ENCODE measurements at places on chromosomes 3 and 15.

GRCh38 chr3:135239615-135239884, 444.5 kb downstream of the EPHB1 start:
- DNase-seq: no peak

DNA sequence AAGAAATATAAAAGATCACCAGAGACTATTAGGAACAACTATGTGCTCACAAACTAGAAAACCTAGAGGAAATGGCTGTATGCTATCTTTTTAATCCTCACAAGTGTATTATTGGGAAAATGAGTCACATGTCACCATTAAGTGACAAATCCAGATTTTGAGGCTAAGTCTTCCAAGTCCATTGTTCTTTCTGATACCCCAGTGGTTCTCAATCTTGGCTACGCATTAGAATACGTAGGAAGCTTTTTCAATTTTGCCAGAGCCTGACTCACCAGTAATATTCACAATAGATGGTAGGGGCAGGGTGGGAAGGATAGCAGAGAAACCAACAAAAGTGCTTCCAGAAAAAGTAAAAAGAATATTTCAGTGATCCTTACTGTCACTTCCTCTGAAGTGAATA, 117.0 kb downstream of the FILIP1L start:
- DNase-seq: no peak

- DNase-seq: no peak
Observed at GRCh38 chr3:100404250-100404548, 2.9 kb downstream of the LNP1 start.

DNA sequence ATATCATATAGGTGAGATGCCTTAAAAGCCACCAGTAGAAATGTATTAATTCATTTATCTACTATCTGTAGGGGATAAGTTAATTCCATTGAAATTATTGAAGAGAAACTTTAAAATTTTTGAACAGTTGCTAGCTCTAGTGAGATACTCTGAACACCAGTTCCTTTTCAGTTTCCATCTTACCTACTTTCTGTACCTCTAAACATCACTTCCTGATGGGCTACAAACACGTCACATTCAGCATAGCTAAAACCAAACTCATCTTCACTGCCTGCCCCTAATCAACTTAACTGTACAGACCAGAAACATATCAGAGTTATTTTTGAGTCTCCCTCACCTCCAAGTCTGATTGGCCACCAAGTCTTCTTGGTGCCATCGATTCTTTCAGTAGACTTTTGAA, 88.9 kb downstream of the FEZF2 start:
- no peak for DNase-seq

GRCh38 chr3:129560269-129560787, 17.4 kb downstream of the H1-8 start:
- DNase-seq: no peak

GRCh38 chr3:185215873-185216606, 37.8 kb downstream of the EHHADH start:
- DNase-seq: no peak

- no peak for DNase-seq
Observed at GRCh38 chr3:14524311-14524711, 15.8 kb downstream of the GRIP2 start.

DNA sequence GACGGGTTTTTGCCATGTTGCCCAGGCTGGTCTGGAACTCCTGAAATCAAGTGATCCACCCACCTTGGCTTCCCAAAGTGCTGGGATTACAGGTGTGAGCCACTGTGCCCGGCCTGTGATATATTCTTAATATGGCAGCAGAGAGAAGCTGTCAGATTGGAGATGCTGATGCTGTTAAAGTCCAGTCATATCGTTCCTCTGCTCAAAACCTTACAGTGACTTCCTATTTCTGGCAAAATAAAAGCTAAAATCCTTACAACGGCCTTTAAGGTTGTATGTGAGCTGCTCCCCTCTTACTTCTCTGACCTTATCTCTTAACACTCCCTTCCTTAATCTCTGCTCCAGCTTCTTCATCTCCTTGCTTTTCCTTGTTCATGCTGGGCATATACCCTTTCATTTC, 26.6 kb upstream of the MGA start:
- DNase-seq: no peak

- DNase-seq: no peak
Observed at GRCh38 chr15:63678393-63678792, 81.2 kb downstream of the FBXL22 start.

DNA sequence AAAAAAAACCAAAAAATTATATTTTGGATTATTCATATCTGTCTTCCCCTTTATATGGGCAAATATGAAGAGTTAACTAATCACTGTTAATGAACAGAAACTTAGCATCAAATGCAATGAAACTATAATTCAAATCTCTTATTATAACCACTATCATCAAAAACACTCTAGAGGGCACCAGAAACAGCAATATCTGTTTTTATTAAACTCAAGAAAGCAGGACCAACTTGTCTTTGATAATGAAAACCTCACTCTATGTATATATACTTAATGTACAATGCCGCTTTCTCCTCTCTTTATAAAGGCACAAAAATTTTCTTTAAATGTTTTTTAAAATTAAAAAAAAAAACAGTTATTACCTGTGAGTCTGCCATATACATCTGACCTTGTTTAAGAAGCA, 92.7 kb downstream of the UACA start:
- DNase-seq: no peak

GRCh38 chr3:125386811-125387210, 11.7 kb upstream of the ZNF148 start:
- DNase-seq: no peak

DNA sequence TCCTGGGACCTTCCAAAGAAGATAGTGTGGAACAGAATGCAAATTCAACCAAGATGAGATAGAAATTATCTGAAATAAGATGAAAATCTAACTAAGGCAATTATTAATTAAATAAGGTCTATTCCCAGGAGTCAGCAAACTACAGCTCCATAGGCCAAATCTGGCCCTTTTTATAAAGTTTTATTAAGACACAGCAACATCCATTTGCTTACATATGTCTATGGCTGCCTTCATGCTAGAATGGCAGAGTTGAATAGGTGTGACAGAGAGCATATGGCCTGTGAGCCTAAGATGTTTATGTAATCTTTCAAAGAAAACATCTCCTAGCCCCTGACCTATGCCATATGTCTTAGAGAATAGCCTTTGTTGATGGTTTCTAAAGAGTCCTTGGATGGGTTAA, 503.0 kb downstream of the EDEM1 start:
- no peak for DNase-seq

DNA sequence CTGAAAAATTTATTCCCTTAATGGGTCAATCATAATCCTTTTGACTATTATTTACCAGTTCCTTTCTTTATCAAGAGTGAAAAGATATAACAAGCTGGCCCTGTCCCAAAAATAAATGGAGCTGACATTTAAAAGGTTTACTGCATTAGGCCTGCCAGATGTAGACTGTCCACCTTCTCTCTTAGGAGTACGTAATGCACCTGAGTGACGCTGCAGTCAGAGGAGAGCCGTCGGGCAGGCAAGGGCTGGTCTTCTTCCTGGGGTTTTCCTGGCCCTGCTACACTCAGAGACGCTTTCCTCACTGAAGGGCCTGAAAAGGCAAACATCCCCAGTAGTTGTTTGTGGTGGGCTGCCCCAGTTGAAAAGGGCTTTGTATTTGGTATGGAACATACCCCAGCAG, 27.6 kb downstream of the NEK4 start:
- DNase-seq: no peak

- DNase-seq: no peak
Observed at GRCh38 chr3:136730595-136731273, 21.4 kb downstream of the STAG1 start.

DNA sequence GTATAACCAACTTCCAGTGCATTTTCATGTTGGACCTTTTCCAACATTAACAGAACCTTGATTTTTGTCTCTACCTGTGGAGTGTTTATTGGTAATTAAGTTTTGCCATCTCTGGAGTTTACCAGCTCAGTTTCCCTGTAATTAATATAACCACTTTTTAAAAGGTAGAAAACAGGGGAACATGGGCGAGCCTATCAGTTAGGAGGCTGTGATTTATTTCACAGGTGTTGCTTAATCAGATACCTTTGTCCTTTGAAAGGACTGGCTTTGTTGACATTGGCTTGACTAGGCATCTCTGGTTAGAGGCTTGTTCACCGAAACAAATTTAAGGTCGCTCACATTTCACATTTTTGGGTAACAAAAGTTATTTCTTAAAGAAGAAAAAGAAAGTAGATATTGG, 622 bp downstream of the NAALADL2 start:
- no peak for DNase-seq

DNA sequence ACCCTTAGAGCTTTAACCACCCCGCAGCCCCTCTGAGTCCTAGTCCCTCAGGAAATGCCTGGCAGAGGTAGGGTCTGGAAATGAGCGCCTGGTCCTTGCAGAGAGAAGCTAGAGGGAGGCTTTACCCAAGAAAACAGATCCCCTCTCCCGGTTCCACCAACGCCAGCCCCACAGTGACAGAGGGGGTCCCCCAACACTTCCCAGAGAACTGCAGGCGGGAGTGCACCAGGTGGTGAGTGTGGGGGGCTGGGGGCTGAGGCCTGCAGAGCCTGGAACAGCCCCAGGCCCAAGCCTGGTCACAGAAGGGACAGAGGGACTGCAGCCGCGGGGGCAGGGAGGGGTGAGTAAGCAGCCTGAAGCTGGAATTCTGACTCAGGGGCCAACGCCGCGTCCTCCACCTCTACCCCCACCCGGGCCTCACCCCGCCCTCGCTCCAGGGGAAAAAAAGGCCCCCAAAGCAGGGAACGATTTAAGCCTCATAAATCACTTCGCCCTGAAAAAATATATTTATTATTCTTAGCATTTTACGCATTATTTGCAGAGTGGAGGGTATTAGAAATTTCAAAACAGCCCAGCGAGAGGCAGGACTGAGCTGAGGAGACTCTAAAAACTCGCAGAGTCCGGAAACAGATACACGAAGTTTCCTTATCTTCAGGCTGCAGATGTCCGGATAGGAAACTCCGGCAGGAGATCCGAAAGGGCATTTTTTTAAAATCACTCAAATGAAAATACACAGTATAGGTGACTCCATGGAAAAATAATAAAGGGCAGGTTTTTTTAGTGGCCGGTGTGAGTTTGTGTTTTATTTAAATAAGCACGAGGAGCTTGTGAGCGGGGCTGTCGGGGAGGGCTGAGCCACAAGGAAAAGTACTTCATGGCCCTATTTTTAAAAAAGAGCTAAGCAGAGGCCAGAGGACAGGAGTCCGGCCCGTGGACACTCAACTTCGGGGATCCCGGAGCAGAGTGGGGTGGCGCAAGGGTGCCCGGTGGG, 10.0 kb downstream of the GATA2 start:
- DNase-seq: no peak

- DNase-seq: no peak
Observed at GRCh38 chr3:12339701-12340480, 51.0 kb downstream of the PPARG start.

DNA sequence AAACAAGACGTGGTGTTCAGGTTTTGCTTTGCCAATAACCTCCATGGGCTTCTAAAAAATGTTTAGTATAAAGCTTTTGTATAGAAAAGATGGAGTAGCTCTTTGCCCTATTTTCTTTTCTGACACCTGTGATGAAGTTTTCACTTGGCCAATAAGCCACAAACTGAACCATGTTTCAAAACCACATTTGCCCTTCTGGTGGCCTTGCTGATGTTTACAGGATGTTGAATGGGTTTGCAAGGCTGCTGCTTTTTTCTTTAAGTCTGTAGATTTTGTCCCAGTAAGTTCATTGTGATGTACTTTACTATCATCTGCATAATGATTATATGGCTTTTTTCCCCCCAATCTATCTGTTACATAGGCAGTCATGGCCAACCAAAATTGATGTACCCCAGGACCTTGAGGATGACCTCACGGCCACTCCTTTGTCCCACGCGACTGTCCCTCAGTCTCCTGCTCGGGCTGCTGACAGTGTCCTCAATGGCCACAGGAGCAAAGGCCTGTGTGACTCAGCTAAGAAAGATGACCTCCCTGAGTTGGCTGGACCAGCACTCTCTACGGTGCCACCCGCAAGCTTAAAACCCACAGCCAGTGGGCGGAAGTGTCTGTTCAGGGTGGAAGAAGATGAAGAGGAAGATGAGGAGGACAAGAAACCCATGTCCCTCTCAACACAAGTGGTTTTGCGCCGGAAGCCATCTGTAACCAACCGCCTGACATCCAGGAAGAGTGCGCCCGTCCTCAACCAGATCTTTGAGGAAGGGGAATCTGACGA, 60.8 kb downstream of the SNRK start:
- DNase-seq: no peak

DNA sequence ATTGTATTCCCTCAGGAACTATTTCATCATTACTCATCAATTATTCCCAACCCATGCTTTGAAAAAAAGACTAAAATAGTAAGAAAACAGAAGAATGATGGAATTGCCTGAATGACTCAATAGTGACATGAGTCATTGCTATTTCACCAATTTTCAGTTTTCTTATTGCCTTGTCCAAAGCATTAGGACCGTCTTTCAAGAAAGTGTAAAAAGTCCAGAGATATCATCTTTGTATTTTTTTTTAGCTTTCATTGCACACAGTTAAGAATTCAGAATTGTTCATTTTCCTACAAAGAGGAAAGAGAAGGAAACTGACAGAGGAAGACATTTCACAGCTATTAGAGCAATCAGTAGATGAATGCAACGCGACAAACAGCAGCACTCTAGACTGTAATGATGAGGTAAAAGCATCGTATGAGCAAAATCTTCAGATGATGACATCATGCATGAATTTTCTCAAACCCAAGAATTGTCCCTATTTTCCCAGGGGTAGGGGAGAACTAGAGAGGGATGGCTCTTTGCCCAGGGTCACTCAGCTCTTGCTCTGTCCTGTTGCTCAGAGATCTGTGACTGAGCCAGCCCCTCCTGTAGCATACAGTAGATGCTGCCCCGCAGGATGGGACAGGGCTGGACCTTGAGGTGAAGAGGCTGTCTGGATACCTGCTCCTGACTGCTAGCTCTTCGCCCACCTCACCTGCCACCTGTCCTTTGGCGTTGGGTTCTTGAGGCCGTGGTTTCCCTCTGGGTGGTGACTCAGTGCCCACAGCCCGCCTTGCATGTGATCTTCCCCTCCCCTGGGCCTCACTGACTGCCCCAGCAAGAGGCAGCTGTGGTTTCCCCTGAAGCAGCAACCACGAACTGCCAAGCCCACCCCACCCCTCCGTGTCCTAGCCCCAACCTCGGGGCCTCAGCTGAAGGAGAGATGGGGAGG, 84.8 kb downstream of the PPCDC start:
- no peak for DNase-seq

GRCh38 chr3:157091083-157091833, 68.7 kb downstream of the CCNL1 start:
- no peak for DNase-seq

All from activated naive CD4-positive, alpha-beta T cell (primary cell).